CD4-positive, CD25-positive, alpha-beta regulatory T cell (primary cell): ENCODE measurements at places on chromosomes 3 and 15.

DNA sequence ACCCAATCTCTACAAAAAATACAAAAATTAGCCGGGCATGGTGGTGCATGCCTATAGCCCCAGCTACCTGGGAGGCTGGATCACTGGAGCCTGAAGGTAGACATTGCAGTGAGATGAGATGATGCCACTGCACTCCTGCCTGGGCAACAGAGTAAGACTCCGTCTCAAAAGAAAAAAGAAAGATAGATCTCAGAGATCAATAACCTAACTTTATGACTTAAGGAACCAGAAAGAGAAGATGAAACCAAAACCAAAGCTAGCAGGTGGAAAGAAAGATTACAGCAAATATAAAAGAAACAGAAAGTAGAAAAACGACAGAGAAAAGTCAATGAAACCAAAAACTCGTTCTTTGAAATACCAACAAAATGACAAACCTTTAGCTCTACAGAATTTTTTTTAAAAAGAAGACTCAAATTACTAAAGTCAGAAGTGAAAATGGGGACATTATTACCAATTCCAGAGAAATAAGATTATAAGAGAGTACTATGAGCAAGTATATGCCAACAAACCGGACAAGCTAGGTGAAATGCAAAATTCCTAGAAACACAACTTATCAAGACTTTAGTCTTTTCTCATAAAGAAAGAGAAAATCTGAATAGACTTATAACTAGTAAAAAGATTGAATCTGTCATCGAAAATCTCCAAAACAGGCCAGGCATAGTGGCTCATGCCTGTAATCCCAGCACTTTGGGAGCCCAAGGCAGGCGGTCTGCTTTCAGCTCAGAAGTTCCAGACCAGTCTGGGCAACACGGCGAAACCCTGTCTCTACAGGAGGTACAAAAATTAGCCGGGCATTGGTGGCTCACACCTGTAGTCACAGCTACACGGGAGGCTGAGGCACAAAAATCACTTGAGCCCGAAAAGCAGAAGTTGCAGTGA, 35.0 kb downstream of the ACAP2 start:
- DNase-seq = no peak

DNA sequence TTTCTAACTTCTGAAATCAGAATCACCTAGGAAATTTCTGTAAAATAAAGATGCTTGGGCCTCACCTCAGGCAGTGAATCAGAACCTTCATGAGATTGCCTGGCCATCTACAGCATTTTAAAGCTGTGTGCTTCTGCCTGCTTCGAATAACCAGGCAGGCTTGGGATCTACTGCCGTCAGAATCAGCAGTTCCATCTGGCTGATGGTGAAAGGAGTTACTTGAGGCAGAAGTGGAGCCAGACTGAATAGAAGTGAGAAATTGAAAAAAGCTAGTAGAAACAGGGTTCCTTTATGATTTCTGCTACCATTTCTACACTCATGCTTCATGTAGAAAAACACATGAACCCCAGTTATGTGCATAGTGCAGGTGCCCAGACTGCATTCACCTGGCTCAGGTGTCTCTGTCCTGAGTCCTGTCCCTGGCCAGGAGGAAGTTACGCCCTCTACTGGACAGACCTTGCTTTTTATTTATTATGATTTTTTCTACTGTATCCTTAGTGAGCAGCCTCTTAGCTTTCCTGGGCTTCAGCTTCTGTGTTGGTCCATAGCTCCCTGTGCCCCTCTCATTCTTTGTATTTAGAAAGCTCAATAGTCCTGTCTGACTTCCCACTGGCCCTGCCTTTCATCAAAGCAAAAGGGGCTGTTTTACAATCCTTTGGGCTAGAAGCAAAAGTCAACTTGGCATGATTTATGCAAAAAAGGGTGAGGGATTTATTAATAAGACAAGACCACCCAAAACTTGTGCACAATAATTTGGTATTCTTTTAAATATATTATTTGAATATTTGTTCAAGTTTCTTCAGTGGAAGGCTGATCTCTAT, 200.8 kb upstream of the GOLGA6L4 start:
- no peak for DNase-seq

DNA sequence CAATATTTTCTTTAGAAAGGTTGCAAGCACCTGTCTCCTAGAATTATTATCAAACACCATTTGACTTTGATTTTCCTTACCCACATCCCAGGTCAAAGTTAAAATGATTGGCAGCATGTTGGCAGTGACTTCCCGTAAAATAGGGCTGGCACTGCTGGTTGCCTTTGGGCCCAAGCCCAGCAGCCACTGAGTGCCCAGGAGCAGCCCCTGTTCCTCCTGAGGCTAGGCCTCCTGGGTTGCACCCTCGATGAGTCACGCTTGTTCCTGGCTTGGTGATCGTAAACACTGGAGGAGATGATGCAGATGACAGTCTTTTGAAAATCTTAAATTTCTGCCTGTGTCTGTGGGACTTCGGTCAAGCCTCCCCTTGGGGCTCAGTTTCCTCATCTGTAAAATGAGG, 290.0 kb downstream of the TLE3 start:
- no peak for DNase-seq

- no peak for DNase-seq
These were observed 62.5 kb upstream of the HRH1 start for GRCh38 chr3:11091791-11092190.

DNA sequence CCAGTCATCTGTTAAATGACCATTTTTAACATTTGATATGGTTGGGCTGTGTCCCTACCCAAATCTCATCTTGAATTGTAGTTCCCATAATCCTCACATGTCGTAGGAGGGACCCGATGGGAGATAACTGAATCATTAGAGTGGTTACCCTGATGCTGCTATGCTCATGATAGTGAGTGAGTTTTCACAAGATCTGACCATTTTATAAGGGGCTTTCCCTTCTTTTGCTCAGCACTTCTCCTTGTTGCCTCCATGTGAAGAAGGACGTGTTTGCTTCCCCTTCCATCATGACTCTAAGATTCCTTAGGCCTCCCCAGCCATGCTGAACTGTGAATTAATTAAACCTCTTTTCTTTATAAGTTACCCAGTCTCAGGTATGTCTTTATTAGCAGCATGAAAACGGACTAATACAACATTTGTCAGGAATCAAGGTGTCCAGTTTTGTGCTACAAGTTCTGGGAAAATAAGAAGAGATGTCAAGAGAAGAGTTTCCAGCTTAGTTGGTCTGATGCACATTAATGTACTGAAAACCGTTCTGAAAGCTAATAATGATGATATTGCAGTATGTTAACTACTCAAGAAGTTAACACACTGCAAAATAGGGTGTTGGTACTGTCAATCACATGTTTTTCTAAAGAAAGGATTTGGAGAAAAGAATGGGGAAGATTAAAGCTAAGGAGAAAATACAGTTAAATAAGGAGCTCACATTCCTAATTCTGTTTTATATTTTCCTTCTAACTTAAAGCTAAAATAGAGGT, 67.9 kb downstream of the ATP8B4 start:
- no peak for DNase-seq

DNA sequence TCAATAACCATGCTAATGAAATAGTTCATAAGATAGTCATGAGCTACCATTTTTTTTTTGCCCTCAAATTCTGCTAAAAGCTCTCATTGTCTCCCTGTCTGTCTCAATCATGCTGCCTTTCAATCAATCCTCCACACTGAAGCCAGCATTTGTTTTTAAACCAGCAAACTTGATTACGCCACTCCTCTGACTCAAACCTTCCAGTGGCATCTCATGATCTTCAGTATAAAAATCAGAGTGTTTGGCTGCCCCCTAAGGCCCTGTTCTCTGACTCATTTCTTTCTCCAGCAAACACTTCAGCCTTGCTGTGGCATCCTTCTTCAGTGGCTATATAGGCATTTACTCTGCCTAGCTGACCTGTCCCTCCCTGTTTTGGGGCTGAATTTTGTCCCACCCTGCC, 36.0 kb upstream of the EOMES start:
- no peak for DNase-seq

DNA sequence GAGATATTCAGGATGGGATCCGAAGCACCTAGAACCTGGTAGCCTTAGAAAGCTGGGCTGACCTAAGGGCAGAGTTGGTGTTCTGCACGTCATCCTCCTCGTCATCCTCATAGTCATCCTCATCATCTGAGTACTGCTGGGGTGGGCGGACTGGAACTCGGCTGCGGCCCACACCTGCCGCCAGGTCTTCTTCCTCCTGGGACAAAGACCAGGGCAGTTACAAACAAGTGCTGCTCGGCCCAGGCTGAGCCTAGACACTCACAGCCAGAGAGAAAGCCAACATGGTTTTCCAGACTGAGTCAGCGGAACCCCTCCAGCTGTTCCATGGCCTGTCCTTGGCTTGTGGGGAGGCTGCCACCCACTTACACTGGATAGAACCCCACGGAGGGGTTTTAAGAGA, 40.5 kb downstream of the SEMA3G start:
- no peak for DNase-seq

GRCh38 chr3:149292666-149293065, 40.8 kb downstream of the TM4SF18 start:
- DNase-seq = no peak

DNA sequence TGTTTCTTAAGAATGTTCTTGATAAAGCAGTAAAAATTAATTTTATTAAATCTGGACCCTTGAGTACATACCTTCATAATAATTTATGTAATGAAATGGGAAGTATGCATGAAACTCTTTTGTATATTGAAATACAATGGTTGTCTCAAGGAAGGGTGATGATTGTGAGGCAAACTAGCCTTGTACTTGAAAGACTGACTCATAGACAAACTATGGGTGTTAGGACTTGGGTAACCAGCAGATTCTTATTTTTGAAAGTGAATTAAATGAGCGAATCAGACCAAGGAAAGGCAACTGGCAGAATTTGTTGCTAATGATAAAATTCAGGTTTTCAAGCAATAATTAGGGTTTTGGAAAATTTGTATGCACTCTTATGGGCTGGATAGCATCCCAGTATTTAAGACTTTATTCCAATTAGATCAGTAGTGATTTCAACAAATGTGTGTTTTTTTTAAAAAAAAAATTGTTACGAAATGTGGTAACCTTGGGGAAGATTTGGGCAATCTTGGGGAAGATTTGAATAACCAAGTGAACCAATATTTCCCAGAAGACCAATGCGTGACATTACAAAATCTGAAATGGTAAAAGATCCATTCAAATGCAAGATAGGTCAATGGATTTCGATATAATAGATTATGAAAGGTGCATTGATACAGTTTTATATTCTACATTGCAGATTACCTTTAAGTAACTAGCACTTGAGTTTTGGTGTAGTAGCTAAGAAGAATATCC, 42.0 kb downstream of the ATP2C1 start:
- no peak for DNase-seq

DNA sequence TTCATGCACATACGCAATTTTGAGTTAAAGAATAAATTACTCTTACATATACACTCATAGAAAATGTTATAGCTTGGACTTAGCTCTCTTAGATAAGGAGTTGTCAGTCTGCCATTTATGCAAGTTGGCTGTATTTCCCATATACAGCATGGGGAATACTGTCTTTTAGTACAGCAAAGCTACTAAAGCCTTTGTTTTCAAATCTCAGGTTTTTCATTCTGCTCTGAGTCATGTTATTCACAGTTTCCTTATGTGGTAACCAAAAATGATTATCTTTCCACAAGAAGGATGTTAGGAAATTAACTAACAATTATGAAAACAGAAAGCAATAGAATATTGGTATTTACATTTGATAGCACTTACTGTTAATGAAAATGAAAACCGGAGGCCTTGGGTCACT, 4.3 kb upstream of the TIPARP start:
- DNase-seq = no peak
